Stomach (tissue), 19 donors: ENCODE measurements at places on chromosomes 5 and 9. TPM values are rescaled to one million over a fixed set of nuclear protein-coding genes. Genes with fewer than 3 reads are reported as not detected.

The MARCHF11 gene
- total RNA-seq, result not detected

The IRX2 gene
- total RNA-seq, result not detected

The UGT3A1 gene
- total RNA-seq, result not detected

The HTR1A gene
- total RNA-seq, result not detected

The GPR151 gene
- total RNA-seq, result not detected

The NUTM2G gene
- total RNA-seq, result not detected

The SLC45A2 gene
- total RNA-seq, result not detected

The TPRN gene
- total RNA-seq, result 161 TPM

The WDR38 gene
- total RNA-seq, result not detected

The CYSRT1 gene
- 0.92 TPM for total RNA-seq
